Bladder microvascular endothelial cell (primary cell): ENCODE measurements at places on chromosomes 2 and 18. TPM values are rescaled to one million over a fixed set of nuclear protein-coding genes. Genes with fewer than 3 reads are reported as not detected.

The M1AP gene
- not detected in 2 replicates for total RNA-seq

The CHRNG gene
- not detected in 2 replicates for total RNA-seq

The ABHD1 gene
- total RNA-seq, result 0.06 TPM in 1 of 2 replicates, not detected in the other

The CHN1 gene
- 11.5 and 22.6 TPM in 2 replicates for total RNA-seq
